ENCODE measurements at places on chromosomes 6 and 20.

GRCh38 chr6:82882363-82883023 lies 183.1 kb downstream of the UBE3D start:
- DNase-seq = no peak

DNA sequence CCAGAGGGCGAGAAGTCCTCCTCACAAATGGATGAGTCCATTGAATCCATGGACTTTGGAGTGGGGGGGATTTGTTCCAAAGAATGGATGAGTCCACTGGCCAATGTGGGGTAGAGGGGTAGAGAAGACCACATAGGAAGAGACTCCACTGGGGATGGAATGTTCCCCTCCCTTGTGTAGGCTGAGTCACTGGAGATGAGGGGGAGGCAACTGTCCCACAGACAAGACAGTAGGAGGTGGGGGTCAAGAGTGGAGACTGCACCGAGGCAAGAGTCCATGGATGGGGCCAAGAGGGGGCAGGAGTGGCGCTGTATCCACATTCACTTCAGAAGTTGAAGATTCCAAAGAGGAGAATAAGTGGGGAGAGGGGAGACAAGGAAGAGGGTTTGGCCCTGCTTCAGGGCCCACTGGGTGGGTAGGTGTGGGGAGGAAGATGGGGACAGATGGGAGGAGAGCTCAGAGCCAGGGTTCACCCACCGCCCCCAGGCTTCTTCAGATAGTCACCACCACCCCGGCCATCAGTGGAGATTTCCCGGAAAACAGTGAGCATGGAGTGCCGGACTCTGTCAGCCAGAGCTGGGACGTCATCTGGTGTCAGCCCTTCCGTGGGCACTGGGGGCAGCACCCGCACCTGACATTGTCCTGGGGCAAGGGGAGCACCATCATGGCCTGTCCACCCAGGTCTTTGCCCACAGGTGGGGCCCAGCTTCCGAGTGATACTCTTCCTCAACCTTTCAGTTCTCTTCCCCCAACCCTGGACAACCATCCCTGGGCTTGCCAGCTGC lies 4.6 kb downstream of the EGFL8 start:
- no peak for DNase-seq

DNA sequence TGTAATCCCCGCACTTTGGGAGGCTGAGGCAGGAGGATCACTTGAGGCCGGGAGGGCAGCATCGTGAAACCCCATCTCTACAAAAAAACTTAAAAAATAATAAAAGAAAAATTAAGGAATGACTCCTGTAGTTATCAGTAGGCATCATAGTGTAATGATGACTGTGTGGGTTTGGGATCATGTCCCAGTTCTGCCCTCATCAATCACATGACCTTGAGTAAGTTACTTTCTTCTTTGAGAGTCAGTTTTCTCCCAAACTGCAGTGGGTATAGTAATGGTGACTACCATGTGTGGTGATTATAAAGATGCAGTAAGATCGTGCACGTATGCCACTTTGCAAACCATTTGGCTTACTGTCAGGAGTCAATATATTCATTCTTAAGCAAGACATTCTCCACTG lies 89.2 kb downstream of the TXNDC5 start:
- no peak for DNase-seq

DNA sequence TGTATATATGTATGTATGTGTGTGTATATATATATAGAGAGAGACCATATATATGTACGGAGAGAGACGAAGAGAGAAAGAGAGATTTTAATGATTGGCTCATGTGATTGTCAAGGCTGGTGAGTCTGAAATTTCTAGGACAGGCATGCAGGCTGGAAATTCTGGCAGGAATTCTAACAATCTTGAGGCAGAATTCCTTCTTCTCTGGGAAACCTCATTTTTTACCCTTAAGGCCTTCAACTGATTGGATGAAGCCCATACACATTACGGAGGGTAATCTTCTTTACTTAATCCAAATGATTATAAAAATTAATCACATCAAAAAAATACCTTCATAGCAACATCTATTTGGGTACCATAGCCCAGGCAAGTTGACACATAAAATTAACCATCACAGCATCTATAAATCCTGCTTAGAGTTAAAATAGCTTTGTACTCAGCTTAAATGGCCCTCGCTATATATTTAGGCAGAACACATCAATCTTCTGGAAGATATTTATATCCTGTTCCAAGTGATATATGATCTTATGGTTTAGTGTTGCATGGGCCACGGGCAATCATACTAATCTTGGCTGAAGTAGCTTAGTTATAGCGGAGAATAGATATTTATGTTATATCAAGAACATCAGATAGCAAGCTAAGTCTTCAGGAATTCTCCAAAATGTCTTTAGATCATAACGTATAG lies 36.6 kb downstream of the ABRACL start:
- no peak for DNase-seq

DNA sequence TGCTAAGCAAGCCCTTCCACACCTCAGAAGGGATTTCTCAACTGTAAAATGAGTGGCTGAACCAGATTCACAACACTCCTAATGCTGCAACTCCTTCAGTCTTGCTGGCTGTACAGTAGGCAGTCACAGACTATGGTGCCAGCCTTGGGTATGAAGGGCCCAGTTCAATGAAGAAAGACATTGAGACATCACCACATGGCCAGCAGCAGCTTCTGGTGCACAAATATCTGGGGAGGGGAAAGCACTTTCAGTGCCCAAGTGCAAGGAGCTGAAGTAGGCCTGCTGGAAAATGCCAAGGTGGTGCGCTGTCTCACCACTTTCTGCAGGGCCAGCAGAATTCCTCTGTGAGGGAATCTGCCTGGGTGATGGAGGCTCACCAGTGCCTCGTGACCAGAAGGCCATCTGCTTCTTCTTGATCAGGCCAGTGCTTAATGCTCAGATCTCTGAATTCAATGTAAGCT lies 1.8 kb downstream of the PLA2G7 start:
- no peak for DNase-seq

DNA sequence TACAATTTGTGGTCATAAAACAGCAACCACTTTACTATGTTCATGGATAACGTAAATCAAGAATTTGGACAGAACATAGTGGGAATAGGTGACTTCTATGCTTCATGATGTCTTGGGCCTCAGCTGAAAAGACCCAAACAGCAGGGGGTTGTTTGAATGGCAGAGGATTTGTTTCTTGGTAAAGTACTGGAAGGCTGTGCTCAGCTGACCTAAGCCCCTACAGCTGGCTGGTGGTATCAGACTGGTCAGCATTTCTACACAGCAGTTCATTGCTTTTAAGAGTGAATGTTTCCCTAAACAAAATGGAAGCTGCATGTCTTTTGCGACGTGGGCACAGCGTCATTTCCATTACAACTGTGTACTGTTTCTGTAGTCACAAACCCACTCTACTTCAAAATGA lies 148.5 kb upstream of the DEFB112 start:
- no peak for DNase-seq

GRCh38 chr6:3331971-3332370 lies 73.2 kb downstream of the PSMG4 start:
- DNase-seq = no peak

DNA sequence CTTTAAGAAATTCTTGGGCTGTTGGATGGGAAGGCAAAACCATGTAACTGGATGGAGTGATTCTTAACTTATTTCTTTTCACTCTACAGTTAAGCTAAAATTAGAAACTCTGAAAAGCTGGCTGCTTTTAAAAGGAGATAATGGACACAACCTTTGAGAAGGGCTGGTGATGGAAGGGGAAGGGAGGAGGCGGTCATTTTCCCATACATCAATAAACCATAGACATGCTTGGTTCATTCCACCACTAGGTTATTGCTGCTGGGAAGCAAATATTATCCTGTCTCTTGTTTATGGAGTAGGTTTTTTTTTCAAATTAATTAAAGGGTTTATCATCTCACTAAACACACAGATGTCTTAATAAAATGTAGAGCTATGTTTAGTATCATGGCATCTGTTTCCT lies 76.2 kb downstream of the PLCB1 start:
- DNase-seq = no peak

GRCh38 chr6:84460491-84460890 lies 233.0 kb upstream of the CEP162 start:
- no peak for DNase-seq

DNA sequence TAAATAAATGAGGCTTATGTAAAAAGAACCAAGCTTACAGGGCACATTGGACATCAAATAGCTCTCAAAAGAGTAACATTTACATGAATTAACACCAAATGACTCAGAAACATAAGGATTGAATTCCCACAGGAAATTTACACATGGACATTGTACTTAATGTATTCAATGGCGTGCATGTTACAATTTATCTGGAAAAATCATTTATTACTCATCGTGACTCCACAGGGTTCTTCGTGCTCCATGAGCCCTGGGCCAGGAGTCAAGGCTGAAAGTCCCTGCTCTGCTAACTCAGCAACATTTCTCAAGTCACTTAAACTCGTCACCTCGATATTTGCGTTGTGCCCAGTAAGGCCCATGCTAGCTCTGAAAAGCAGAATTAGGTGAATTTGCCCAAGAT lies 158.5 kb downstream of the PHACTR1 start:
- no peak for DNase-seq

DNA sequence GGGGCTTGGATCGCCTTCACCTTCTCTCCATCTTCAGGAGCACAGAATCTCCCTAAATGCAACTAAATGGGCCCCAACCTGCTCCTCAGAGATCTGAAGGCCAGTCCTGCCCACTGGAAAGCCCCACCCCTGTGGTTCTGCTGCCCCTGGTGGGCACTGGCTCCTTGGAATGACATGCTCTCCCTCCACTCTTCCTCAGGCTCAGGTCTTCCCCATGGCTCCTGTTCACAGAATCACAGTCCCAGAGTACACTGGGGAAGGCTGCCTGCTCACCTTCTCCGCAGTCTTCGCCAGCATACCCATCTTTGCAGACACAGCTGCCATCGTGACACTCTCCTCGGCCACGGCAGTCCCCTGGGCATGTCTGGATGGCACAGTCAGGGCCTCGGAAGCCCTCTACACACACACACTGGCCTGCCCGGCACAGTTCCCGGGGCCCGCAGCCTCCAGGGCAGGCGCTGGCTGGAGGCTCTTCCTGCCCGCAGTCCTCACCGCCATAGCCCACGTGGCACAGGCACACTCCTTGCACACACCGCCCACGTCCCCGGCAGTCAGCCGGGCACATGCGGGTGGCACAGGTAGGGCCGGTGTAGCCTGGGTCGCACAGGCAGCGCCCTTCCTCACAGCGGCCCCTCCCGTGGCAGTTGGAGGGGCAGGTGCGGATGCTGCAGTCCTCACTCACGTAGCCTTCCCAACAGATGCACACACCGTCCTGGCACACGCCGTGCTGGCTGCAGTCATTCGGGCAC lies 13.6 kb downstream of the TNXB start:
- DNase-seq = no peak

DNA sequence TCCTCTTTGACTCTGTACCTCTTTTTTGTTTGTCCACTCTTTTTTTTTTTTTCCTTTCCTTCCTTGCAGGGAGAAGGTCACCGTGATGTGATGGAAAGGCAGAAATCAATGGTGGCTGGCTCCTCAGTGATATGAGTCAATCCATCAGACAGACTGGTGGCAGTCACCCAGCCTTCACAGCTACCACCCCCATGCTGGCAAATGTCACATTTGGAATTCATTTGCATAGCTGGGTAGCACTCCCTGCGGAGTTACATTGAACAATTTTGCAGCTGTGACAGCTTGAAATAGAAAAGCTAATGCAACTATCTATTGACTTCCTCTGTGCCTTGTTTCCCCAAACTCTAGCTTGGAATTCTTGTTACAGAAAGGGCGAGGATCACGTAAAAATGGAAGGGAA lies 668.4 kb downstream of the C6orf118 start:
- DNase-seq = peak; percentile 52

GRCh38 chr6:106561686-106562405 lies 67.5 kb downstream of the RTN4IP1 start:
- DNase-seq = no peak

- DNase-seq = no peak
Measured at GRCh38 chr6:9537381-9537780, 877.5 kb downstream of the TFAP2A start.

DNA sequence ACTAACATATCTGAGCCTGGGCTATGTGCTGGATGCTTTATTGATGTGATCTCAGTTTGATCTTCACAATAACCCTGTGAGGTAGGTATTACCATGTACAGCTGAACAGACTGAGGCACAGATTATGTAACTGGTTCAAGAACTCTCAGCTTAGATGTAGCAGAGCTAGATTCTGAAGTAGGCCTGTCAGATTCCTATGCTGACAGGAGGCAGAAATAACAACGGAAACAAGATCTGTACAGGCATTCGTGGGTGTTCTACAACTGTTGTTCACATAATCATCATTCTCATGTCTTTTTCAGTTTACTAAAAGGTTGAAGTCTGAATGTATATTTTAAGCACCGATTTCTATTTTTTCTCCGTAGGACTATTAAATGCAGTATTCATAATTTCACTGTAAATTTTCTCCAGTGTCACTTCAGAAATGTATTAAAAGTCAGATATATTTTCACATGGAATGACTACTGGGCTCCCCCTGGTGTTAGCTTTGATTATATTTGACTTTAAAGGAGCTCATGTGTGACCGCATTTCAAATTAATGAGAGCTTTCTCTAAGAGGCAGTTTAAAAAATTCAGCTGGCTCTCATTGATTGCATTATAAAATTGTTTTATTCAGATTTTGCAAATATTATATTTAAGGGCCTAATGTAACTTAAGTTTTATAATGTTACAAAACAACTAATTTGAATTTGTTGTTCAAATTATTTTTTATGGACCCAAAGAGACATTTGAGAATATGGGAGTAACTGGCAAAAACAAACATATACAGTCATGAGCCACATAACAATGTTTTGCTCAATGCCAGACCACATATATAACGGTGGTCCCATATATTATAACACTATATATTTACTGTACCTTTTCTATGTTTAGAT lies 36.4 kb upstream of the SLC17A4 start:
- DNase-seq = no peak

DNA sequence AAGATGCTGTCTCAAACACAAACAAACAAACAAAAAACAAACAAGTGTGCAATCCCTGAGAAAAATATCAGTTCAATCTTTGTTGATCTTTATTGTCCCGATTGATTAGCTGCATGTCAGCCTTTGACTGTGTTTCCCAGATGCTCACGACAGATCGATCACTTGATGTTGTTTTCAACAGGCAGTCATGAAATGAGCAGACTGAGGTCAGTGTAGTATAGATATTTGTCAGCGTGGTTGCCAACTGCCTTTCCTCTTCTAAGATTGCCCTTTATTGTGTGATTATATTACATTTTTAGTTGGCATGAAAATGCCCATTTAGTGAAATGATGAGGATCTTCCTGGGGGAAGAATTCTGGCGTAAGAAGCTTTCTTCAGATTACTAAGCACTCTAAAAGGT lies 25.6 kb downstream of the UTRN start:
- no peak for DNase-seq

GRCh38 chr6:15392182-15392581 lies 146.3 kb downstream of the JARID2 start:
- DNase-seq = no peak

DNA sequence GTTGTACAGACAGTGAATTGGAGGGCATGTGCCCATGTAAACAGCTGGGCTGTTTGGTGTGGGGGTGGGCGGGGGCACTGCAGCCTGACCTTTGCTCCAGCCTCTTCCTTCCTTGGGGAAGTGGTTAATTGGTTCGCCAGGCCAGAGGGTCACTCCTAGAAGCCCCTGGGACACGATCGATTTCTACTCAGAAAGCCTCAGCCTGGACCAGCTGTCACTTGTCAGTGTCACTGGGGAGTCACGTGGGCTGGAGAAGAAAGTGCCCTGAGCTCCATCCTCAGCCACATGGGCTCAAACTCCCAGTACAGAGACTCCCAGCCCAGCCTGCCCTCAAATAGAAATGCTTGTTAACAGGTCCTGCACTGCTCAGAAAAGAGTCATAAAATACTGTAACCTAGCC lies 423.8 kb upstream of the SULF2 start:
- no peak for DNase-seq

Data from caudate nucleus (tissue), 63 donors.